ENCODE measurements at places on chromosomes 7 and 10. TPM values are rescaled to one million over a fixed set of nuclear protein-coding genes. Genes with fewer than 3 reads are reported as not detected.

PRTFDC1 gene
- 14.4 TPM for total RNA-seq

PRKG1 gene
- 94.5 TPM for total RNA-seq

STEAP1B gene
- total RNA-seq = 2.8 TPM

SFTPA2 gene
- total RNA-seq = 0.19 TPM

GNG11 gene
- 24.1 TPM for total RNA-seq

MRC1 gene
- total RNA-seq = 71.1 TPM

DNA sequence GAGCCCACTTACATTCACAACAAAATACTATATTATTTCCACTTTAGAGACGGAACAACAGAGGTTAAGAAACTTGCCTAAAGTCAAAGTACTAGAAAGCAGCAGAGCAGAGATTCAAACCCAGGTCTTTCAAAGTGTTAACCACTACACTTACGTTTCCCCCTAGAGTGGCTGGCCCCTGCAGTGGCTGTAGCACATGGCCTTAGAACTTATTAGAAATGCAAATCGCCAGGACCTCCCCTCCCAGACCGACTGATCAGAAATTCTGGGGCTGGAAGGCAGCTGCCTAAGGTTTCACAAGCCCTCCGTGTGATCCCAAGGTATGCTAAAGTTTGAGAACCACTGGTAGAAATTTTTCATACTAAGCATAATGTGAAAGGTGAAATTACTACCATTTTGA, 8.1 kb downstream of the MPP7 start:
- DNase-seq = no peak

- no peak for DNase-seq
Measured at GRCh38 chr7:115812794-115813193, 217.8 kb downstream of the TFEC start.

DNA sequence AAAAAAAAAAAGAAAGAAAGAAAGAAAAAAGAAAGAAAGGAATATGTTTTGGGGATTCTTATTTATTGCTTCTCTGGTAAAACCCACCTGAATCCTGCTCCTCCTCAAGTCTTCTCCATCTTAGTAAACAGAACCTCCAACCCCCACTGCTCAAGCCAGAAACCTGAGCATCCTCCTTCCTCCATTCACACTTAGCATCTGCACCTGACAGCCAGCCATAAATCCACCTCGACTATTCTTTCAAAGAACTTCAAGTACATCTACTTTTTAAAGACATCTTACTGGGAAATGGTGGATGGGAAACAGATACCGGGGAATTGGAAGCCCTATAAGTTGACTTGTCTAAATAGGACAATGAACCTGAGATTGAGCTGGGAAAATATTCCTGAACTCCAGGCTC, 519.9 kb upstream of the DPP6 start:
- DNase-seq = no peak

GRCh38 chr10:124242791-124243190, 149.4 kb upstream of the CHST15 start:
- no peak for DNase-seq

DNA sequence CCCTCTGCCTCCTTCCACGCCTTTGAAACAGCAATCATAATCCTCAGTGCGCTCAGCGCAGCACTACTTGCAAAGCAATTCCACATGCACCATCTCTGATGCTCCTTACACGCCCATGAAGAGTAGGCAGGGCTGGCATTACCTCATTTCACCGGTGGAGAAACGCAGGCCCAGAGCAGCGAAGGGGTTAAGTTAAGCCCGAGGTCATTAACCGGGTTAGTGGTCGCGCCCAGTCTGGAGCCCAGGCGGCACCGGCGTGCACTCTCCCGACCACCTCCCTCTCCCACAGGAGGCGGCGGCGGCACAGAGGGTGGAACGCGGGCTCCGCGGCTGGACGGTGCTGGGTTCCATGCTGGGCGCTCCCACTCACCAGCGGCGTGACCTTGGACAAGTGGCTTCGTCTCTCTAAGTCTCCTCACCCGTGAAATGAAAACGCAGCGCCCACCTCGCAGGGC, 515 bp downstream of the FASTK start:
- DNase-seq = no peak

GRCh38 chr7:41067576-41067975, 635.3 kb downstream of the INHBA start:
- DNase-seq = no peak

DNA sequence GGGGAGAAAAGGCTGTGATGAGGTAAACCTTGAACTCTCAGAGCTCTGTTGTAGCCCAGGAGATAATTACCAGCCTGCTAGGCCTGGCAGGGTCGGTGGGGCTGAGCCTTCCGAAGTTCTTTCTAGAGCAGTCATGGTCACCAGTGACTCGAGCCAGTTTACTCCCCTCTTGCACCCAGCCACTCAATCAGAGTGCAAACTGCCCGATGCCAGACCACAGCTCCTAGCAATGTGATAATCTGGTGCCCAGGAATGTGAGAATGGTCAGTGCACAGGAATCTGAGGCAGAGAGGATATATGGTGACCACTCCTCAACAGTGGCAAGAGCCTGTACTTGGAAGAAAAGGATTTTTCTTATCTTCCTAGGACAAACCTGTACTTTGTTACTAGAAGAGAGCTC, 46.4 kb upstream of the KMT2E start:
- DNase-seq = no peak

GRCh38 chr7:7769710-7770627, 51.6 kb upstream of the RPA3 start:
- DNase-seq = no peak
